ENCODE measurements at places on chromosomes 13 and 19.

GRCh38 chr13:74930402-74931165, 551.4 kb downstream of the TBC1D4 start:
- DNase-seq = no peak

- DNase-seq = no peak
These were observed 2.8 kb upstream of the CIRBP start for GRCh38 chr19:1266129-1266915.

- DNase-seq = no peak
These were observed 2545.3 kb downstream of the PCDH9 start for GRCh38 chr13:64684685-64685431.

GRCh38 chr19:5288347-5288739, 52.3 kb downstream of the PTPRS start:
- peak; percentile 19 for DNase-seq

DNA sequence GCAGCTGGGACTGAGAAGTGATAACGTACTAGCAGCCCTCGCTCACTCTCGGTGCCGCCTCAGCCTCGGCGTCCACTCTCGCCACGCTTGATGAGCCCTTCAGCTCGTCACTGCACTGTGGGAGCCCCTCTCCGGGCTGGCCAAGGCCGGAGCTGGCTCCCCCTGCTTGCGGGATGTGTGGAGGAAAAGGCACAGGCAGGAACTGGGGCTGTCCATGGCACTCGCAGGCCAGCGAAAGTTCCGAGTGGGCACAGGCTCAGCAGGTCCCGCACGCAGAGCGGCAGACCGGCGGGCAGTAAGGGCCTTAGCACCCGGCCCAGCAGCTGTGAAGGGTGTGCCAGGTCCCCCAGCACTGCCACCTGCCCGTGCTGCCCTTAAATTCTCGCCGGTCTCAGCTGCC, 38.8 kb upstream of the SGCG start:
- no peak for DNase-seq

DNA sequence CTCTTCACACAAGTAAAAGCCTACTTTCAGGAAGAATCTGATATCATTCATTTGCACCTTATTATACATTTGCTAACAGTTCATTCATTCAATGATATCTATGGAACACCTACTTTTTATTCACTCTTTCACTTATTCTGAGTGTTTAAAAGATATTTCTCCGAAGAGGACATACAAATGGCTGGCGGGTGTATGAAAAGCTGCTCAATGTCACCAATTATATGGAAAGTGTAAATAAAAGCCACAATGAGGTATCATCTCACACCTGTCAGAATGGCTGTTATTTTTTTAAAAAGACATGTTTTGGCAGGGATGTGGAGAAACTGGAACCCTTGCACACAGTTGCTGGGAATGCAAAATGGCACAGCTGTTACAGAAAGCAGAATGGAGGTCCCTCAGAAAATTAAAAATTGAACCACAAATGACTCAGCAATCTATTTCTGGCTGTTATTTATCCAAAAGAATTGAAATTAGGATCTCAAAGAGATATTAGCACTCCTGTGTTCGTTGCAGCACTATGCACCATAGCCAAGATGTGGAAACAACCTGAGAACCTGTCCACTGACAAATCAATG, 127.6 kb upstream of the IRS2 start:
- DNase-seq = no peak

GRCh38 chr13:94987081-94987480, 274.7 kb upstream of the SOX21 start:
- no peak for DNase-seq

GRCh38 chr19:30788105-30788765, 416.1 kb downstream of the ZNF536 start:
- no peak for DNase-seq

DNA sequence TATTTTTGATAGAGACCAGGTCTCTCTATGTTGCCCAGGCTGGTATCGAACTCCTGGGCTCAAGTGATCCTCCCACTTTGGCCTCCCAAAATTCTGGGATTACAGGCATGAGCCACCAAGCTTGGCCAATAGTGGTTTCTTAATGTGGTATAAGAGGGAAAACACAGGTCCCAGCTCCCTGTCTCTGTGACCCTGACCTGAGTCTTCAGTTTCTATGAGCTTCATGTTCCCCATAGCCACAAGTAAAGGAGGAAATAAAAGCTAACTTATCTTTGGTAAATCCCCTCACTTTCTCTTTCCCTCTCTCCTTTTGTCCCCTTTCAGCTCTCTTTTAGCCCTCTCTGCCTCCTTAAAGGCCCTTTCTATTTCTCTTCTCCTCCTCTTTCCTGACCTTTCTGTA, 50.3 kb downstream of the ABCC4 start:
- no peak for DNase-seq

DNA sequence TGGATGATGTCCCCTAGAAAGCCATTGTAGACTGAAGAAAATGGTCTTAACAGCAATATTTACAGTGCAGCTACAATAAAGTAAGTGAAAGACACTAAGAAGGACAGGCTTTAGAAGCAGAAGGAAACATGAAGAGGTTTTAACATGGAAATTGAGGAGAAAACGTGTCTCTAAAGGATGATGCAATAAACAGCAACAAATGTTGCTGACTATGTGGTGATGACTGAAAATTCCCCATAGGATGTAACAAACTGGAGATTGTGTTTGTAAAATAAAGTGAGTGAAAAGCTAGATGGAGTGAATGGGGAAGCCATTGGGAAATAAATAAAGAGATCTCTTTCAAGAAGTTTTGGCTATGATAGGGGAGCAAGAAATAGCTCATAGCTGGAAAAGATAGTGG, 186.7 kb upstream of the IPO5 start:
- no peak for DNase-seq

DNA sequence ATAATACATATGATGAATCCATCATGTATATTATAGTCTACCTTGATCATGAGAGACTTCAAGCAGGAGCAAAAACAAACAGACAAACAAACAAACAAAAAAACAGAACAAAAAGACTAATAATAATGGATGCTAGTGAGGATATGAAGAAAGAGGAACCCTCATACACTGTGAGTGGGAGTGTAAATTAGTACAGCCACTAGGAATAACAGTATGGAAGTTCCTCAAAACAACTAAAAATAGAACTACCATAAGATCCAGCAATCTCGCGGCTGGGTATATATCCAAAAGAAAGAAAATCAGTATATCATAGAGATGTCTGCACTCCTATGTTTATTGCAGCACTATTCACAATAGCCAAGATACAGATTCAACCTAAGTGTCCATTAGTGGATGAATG, 7.0 kb upstream of the DLEU7 start:
- no peak for DNase-seq

DNA sequence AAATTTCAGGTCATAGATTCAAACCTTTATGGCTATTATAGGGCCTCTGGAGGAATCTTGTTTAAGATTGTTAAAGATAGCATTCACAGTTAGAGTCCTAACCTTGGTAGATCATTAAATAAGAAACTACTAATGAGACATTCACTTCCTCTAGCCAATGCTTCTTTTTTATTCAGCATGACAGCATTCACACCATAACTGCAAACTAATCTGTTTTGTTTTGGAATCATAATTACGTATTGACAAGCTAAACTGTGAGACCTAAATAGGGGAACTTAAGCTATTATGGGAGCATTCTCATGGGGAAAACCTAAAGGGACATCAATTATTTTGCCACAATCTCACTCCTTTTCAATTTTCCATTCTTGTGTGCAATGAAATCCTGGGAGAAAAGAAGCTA, 653.8 kb downstream of the PCDH9 start:
- DNase-seq = no peak

DNA sequence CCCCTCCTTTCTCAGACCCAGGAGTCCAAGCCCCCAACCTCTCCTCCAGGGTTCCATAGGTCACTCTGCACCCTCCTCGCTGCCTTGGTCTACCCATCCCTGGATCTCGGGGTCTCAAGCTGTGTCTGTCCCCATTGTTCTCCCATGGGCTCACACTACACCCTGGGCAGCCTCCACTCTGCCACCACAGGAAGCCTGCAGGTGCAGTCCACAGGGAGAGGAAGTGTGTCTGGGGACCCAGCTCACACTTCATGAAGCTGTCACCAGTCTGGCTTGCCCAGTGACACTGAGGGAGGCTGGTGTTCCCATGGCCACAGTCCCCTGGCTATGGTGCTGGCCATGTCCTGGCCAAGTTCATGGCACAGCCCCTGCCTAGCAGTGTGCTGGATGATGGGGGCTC, 5.3 kb downstream of the NECTIN2 start:
- DNase-seq = no peak

GRCh38 chr13:45510672-45511071, 45.9 kb downstream of the COG3 start:
- DNase-seq = no peak

DNA sequence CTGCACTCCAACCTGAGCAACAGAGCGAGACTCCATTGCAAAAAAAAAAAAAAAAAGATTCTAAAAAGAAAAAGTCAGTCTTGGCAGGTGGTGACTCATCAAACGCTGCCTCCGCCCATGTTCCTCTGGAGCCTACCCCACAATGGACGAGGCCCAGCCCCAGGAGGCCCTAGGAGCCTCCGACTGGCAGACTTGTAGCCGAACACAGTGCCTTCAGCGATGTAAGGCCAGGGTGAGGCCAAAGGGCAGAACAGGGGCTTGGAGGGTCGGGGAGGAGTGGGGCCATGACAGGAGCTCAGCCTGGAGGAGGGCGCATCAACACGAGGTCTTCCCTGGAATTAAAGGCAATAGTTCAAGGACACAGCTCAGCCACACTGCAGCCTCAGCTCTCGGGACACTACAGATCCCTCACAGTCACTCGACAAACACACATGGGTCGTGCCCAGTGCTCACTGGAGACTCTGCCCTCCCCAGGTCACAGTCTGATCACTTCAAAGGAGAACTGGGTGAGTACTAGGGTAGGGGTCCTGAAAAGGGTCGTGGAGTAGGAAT, 5.1 kb downstream of the USE1 start:
- no peak for DNase-seq

DNA sequence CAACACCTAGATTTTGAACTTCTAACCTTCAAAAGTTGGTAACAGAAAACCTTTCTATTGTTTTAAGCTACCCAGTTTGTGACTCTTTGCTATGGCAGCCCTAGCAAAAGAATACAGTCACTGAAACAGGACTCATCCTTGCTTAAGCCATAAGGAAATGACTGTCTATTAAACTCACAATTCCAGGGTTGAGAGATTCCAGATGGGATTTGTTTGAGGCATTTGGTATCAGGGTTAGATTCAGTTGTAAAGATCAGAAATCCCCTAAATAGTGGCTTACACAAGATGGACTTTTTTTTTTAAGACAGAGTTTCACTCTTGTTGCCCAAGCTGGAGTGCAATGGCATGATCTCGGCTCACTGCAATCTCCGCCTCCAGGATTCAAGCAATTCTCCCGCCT, 41.1 kb upstream of the RGCC start:
- no peak for DNase-seq

GRCh38 chr19:8488365-8488764, 14.1 kb downstream of the PRAM1 start:
- no peak for DNase-seq

DNA sequence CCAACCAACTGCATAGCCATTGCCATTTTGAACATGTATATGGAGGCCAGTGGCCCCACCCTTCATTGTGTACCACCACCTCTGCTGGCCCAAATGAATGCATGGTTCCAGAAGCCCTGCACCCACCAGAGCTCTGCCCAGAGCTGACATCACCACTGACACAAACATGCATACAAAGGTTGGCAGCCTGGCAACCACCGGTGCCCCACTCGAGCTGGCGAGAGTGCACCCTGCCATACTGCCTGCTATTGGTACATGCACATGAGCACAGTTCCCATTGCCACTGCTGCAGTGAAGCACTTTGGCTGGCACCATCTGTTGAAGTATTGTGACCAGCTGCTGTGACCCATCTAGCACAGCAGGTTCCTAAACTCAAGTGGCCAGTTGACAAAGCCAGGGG, 1564.9 kb downstream of the OLFM4 start:
- no peak for DNase-seq

- no peak for DNase-seq
These were observed 6.1 kb downstream of the SACS start for GRCh38 chr13:23427342-23427843.

DNA sequence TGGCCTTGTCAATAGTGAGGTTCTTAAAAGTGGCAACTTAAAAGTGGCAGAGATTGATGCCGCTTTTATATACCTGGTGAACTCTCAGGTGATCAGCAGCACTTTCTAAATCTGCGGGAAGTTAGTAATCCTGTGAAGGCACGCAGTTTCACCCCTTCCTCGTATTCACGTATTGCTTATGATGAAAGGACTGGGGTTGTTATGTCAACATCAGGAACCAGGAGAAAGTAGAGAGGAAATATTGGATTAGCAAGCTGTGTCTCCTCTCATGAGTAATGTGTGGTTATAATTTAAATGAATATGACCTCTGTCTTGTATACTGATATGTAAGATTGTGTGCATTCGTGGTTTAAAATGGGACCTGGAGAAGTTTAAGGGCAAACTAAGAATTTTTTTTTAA, 544.6 kb downstream of the SLITRK6 start:
- no peak for DNase-seq

DNA sequence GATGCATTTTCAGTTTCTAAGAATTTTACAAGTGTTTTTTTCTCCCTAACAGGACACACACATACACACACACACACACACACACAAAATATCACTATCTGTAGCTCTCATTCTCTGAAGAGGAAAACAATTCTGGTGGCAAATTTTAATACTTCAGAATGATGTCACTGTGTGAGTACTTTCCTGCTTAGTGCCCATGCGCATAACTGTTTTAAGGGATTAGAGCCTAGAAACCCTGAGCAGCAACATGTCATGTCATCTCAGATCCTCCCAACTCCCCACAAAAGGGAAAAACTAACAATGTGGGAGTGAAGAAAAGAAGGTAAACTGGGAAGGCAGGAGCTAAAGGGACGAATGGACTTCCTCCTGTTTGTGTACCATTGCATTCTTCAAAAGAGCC, 401.2 kb downstream of the SPRY2 start:
- DNase-seq = no peak

DNA sequence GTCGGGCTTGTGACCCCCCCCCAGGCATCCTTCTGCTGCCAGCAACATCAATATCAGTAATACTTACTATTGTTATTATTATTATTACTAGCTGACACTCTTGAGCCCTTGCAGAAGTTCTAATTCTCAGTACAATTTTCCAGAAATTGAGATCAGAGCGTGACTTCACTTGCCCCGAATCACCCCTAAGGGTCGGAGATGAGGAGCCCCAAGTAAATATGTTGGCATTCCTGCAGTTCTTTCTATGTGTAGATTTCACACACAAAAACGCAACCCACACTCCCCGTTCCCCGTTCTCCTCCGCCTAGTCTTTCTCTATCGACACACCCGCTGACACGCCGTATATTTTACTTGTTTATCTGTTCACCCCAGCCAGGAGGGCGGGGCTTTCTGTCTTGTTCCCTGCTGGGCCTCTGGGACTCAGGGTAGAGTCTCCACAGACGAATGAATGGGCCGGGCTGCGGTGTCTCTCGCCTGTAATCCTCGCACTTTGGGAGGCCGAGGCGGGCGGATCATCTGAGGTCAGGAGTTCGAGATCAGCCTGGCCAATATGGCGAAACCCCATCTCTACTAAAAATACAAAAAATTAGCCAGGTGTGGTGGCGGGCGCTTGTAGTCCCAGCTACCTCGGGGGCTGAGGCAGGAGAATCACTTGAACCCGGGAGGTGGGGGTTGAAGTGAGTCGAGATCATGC, 14.7 kb downstream of the TLE5 start:
- DNase-seq = no peak

All from globus pallidus (tissue), 1 donor.